Mesenchymal stem cell (in vitro differentiated cells and primary cell): ENCODE measurements at places on chromosomes 7 and 10.
A peak's percentile ranks its signal among the peaks of the same experiment; 100 is the strongest.

DNA sequence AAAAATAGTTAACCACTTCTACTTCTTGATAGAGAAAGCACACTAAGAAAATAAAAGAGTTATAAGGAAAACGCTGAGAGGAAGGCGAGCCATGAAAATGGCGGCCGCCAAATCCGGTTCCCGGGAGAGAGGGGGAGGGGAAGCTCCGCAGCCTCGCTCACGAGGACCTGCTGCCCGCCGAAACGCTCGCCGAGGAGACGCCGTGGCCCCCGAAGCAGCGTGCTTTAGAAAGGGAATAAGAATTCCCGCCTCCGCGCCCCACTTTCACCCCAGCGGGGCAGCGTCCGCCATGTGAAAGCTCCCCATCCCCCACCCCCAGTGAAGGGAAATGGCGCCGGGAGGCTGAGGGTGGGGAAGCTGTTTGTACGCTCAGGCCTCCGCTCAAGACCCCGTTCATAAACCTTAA, 505 bp downstream of the HNRNPA2B1 start:
- DNase-seq: no peak

GRCh38 chr7:18343047-18343446, 152.5 kb upstream of the HDAC9 start:
- no peak for DNase-seq

DNA sequence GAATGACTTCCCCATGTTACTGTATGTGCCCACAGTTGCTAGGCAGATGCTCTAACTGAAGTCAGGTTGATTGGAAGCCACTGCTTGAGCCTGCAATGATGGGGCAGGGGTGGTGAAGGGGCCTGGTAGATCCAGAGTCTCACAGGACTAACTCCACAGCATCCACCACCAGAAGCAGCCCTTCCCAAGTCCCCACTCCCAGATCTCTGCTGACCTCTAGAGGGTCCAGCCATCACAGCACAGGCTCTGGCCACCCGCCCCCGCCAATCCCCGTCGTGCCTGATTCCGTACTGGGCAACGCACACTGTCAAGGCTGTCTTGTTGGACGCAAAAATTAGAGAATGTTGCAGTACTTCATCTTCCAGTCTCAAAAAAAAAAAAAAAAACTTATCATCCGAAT, 136.8 kb upstream of the PDE1C start:
- DNase-seq: peak; percentile 36

DNA sequence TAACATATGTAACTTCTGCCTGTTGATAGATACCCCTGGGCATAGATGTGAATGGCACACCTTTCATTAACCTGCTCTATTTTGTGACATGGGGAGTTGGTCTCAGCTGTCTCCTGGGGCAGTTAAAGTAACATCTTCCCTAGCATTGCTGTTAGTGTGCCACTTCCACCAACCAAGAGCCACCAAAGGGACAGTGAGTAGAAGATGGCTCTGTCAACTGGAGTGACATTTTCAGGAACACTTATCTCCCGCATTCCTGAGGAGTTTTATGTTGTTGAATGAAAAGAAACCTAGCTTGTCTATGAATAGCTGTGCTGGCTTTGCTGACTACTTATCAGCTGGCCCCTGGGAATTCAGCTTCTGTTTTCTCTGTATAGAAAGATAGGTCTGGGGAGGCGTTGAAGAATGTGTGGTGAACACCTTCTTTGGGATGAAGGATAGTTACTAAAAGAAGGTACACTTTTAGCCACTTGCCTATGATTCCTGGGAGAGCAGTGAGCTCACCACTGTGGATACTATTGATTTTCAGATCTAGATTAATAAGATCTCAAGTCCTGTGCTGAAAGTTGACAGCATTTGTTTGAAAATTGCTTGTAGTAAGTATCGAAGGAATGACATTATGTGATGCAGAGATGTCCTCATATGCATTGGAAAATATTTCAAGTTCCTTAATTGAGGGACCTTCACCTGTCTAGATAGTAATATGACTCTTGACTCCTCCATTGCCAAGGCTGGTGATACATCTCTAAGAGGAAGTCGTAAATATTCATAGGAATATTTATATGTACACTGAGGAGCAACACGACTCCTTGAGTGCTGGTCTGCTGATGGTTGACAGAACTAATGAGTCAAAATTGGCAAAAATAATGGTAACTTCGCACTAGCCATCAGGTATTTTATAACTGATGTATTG, 7.6 kb downstream of the STARD3NL start:
- DNase-seq: no peak

GRCh38 chr10:1328161-1328823, 272.1 kb downstream of the WDR37 start:
- no peak for DNase-seq

DNA sequence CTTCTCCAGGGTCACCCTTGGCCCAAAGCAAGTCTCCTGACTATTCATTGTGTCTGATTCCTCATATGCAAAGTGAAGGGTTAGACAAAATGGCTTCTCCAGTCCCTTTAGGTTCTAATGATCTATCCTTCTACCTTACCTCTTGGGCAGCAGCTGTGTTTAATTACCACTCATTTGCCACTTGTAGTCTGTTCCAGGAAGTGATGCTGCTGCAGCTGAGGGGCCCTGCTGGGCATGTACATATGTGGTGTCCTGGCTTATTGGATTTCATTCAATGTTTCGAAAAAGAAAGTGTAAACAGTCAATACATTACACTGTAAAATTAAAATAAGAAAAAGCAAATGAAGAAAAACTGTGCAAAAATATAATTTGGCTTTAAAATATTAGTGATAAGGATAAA, 36.6 kb downstream of the SCIN start:
- DNase-seq: no peak

GRCh38 chr7:122651451-122651850, 47.5 kb downstream of the RNF133 start:
- no peak for DNase-seq

GRCh38 chr10:123721441-123722049, 55.4 kb downstream of the GPR26 start:
- no peak for DNase-seq

GRCh38 chr10:97025613-97026242, 160.0 kb downstream of the SLIT1 start:
- peak; percentile 49 for DNase-seq

- no peak for DNase-seq
These were observed 1111.3 kb downstream of the TYW1 start for GRCh38 chr7:68107968-68108367.

DNA sequence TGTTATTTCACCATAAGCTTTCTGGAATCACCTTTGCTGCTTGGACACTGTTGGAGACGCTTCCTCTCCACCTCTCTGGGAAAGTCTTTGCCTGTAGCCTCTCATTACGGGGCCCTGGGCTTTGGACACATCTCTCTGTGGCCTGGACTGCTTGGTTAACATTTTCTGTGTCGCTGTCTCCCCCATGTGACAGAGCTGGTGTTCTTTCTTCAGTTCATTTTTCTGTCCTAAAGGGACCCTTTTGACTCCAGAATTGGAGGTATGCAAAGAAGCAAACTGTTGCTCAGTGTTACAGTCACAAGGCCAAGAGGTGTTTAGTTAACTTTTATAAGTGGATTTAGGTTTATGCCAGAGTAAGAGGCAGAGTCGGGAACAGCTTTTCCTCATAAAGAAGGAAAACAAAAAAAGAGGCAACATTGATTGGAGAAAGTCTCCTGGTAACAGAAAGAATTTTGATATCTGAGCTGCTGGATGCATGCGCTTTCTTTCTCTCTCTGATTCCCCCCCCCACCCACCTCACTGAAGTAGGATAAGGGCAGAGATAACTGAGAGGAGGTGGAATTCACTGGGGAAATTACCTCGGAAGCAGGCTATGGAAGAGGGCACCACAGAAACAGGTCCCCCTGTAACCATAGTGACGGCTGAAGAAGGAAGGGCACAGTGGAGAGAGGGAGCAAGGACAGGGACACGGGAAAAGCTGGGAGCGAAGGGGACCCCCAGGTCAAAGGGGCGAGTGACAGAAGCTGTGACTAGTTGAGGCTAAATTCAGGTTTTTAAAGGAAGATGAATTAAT, 57.8 kb downstream of the LGI1 start:
- DNase-seq: peak; percentile 59

- DNase-seq: no peak
These were observed 261.0 kb upstream of the KLF6 start for GRCh38 chr10:4046030-4046429.

GRCh38 chr7:41825927-41826480, 123.1 kb upstream of the INHBA start:
- no peak for DNase-seq

GRCh38 chr10:120069700-120070099, 177.2 kb downstream of the SEC23IP start:
- DNase-seq: no peak

- no peak for DNase-seq
These were observed 26.6 kb downstream of the DGKI start for GRCh38 chr7:137820156-137820555.

- peak; percentile 36 for DNase-seq
These were observed 135.9 kb upstream of the PODXL start for GRCh38 chr7:131692131-131692960.

DNA sequence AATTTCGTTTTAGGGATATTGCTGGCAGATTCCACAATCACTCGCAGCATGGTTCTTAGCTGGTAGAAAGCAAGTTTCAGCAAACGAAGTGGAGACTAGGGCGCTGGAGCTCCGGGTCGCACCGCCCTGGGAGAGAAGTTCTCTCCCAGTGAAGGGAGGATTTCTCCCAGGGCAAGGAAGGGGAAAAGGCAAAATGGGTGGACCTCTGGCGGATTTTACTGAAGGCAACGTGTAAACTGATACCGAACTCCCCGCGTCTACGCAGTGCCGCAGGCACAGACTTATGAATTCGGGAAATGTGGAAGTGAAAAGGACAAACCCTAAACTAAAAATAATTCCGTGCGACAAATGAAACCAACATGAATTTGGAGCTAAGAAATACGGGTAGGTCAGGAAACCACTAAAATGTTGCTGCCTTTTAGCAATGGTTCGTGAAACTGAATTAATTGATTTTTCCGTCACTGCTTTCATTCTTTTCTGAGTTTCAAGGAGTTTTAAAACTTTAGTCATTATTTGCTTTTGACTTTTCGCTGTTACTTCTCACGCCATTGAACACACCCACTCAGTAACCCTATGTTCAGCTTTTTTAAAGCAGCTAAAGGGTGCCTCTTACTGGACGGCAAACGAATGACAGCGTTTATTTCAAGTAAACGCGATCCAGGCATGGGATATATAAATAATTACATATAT, at the start of gene MYOF:
TSS of gene MYOF (minus strand) at position 190 of the 690 bp plus-strand sequence. CDS start at position 50, 140 bp downstream.
- peak; percentile 91 for DNase-seq

- DNase-seq: peak; percentile 62
These were observed 48.7 kb upstream of the ZMIZ1 start for GRCh38 chr10:79020015-79020491.

DNA sequence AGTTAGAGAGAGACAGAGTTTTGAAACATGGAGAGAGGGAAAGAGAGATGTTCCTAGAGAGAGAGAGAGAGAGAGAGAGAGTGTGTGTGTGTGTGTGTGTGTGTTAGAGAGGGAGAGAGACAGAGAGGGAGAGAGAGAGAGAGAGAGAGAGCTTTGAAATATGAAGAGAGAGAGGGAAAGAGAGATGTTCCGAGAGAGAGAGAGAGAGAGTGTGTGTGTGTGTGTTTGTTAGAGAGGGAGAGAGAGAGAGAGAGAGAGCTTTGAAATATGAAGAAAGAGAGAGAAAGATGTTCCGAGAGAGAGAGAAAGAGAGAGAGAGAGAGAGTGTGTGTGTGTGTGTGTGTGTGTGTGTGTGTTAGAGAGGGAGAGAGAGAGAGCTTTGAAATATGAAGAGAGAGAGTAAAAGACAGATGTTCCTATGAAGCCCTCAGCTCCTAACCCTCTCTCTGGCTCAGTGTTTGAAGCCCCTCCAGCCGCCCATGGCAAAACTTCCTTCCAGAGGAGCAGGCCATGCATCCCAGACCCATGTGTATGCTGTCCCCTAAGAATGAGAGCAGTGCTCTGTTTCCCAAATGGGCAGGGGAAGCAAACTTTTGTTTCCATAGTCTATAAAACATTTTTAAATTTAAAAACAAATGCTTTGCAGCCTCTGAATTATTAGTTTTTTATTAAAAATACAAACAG, 130.9 kb downstream of the KCNMA1 start:
- DNase-seq: no peak

DNA sequence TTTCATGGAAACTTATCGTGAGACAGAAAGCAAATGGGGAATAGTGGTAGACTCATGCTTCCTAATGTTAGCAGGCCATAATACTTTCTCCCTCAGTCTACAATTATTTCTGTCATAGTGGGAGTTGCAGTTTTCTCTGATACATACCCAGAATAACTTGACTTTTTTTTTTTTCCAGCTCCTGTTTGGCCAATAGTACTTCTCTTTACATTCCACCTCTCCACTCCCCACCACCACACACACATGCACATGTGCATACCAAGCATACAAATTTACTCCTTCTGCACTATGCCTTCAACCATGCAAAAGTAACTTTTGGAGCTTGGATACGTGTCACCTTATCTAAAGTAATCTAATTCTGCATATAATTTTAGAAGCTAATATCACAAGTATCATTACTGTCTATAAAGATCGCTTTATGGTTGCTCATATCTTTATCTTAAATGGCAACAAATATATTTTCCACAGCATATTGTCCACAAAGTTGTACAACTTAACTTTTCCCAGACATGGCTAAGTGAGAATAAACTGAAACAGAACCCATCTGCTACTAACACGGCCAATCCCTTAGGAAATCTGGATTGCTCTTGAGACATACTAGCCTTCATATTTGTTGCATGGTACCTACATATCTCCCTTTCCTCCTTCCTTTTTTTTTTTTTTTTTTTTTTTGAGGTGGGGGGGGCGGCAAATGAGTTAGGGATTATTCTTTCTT, 49.0 kb downstream of the TES start:
- peak; percentile 17 for DNase-seq

DNA sequence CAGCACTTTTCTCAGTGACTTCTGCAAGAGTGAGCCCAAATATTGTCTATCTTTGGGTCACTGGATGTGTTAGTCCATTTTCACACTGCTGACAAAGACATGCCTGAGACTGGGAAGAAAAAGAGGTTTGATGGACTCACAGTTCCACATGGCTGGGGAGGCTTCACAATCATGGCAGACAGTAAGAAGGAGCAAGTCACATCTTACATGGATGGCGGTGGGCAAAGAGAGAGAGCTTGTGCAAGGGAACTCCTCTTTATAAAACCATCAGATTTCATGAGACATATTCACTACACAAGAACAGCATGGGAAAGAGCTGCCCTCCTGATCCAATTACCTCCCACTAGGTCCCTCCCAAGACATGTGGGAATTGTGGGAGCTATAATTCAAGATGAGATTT, 6.1 kb upstream of the HSPA12A start:
- no peak for DNase-seq

- peak; percentile 55 for DNase-seq
These were observed 1.3 kb downstream of the LDB1 start for GRCh38 chr10:102118867-102119266.

DNA sequence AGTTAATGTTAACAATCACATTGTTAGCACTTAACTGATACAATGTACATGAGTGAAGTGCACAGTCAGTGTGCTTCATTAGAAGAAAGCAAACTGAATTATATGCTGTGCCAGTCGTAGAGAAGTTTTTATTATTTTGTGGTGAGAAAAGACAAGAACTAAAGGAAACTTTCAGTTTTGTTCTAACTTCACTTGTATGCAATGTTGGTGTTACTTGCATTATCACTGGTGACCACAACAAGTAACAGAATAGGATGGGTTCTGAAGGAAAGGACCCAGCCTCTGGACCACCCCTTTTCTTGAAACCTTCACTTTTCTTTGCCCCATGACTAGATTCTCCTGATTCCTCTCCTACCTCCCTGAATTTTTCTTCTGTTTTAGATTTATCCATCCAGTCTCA, 123.3 kb upstream of the GAD2 start:
- no peak for DNase-seq
